ENCODE measurements at places on chromosomes 5 and 9.
A peak's percentile ranks its signal among the peaks of the same experiment; 100 is the strongest.

GRCh38 chr9:102587281-102587680 is 407.9 kb upstream of the CYLC2 start:
- no peaks in the 10 kb centered on the region for H3K27me3 ChIP-seq
- no peak overlapping the region for H3K27ac ChIP-seq
- H3K4me3 ChIP-seq: no peak overlapping the region
- H3K4me1 ChIP-seq: no peaks in the 10 kb centered on the region

DNA sequence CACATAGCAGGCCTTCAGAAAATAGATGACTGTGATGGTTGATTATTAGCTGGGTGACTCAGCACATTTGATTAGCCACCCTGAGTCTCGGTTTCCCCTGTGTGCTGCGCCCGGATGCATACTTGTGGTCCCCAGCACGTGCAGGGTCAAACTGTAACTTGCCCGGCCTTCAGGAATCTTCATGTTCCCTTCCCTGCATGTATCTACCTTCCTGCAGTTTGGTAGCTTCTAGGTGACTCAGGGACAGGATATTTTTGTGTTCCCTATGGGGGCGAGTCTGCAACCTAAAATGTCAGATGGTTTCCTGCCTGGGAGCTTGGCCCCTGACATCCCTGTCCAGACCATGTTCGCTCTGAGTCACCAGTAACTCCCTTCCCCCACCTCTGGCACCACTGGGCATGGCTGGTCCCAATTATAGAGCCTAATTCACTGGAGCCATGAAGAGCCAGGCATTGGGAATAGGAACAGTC is 13.2 kb downstream of the PTGS1 start:
- H3K4me3 ChIP-seq: no peak overlapping the region
- peaks cover 9% of the 10 kb centered on the region for H3K27me3 ChIP-seq
- no peak for DNase-seq
- no peaks in the 10 kb centered on the region for H3K36me3 ChIP-seq

- peaks cover 22% of the 10 kb centered on the region for H3K4me1 ChIP-seq
- H3K4me3 ChIP-seq: no peak overlapping the region
- no peak for DNase-seq
- H3K27ac ChIP-seq: no peak overlapping the region
- H3K27me3 ChIP-seq: peaks cover 74% of the 10 kb centered on the region
Measured at GRCh38 chr5:175382171-175382570, 61.8 kb downstream of the DRD1 start.

DNA sequence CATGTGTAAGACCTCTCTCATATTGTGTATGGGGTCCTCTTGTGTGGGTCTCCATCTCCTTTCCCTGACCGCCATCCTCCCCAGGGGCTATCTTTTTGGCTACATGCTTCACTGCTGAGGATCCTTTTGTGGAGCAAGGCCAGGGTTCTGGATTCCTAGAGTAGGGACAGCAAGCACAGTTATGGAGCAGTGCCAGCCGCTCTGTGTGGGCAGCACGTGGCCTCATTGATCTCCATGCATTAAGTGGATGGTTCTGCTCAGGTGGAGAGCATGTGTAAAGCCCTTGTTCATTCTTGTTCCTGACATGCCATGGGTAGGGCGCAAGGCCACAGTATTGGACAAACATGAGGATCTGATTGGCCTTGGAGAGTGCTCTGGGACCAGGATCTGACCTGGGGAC is 8.9 kb downstream of the PHF2 start:
- H3K27ac ChIP-seq: no peak overlapping the region
- peaks cover 27% of the 10 kb centered on the region for H3K36me3 ChIP-seq
- no peaks in the 10 kb centered on the region for H3K27me3 ChIP-seq
- peaks cover 58% of the 10 kb centered on the region for H3K4me1 ChIP-seq
- no peak overlapping the region for H3K4me3 ChIP-seq

GRCh38 chr5:52452098-52452497 is 335.6 kb upstream of the ITGA1 start:
- H3K27me3 ChIP-seq: no peaks in the 10 kb centered on the region
- no peak overlapping the region for H3K4me3 ChIP-seq
- H3K36me3 ChIP-seq: no peaks in the 10 kb centered on the region

DNA sequence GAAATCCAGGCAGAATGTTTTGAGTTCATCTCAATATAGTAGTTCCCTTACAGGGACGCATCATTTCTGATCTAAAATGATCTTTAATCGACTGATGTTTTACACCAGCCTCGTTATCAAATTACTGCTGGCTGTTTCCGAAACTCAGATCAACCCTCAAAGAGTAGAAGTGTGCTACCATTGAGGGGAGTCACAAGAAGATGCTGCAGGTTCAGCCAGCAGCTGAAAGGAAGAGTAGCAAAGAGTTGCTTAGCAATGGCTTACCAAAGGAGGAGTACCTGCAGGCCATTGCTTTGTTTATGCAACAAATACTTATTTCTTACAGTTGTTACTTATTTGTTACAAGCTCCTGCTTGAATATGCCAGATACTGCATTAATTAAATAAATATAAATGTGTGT is 144.1 kb downstream of the EBF1 start:
- peaks cover 8% of the 10 kb centered on the region for H3K27me3 ChIP-seq
- no peak overlapping the region for H3K27ac ChIP-seq
- DNase-seq: no peak
- H3K4me3 ChIP-seq: no peak overlapping the region

- H3K27ac ChIP-seq: no peak overlapping the region
- no peak overlapping the region for H3K4me3 ChIP-seq
- no peak for DNase-seq
- no peaks in the 10 kb centered on the region for H3K4me1 ChIP-seq
Measured at GRCh38 chr5:94977437-94977836, 307.5 kb downstream of the MCTP1 start.

DNA sequence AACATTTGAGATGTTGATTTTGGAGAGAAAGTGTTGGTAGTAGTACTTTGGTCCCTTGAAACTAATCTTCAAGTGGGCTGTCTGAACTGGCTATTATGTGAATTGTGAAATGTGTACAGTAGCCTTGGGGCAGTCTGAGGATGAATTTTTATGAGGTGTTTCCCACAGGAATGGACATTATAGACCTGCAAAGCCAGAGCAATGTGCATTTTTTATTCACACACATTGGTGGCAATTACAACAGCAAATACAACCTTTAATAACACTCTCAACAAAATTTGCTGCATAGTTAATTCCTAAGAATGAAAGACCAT is 147.0 kb downstream of the PAM start:
- peaks cover 19% of the 10 kb centered on the region for H3K36me3 ChIP-seq
- no peak for DNase-seq
- H3K27ac ChIP-seq: no peak overlapping the region
- H3K27me3 ChIP-seq: no peaks in the 10 kb centered on the region
- H3K4me3 ChIP-seq: no peak overlapping the region

DNA sequence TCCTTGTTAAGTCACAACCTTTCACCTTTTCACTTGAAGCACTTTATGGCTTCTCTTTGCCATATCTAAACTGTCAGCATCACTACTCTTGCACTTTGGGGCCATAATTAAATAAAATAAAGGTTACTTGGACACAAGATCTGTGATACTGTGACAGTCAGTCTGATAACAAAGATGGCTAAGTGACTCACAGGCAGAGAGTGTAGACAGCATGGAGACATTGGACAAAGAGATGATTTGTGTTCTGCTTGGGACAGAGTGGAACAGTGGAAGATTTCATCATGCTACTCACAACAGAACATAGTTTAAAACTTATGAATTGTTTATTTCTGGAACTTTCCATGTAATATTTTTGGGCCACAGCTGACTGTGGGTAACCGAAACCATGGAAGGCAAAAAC is 81.7 kb upstream of the SMC5 start:
- no peaks in the 10 kb centered on the region for H3K27me3 ChIP-seq
- no peak overlapping the region for H3K4me3 ChIP-seq
- no peak overlapping the region for H3K27ac ChIP-seq
- H3K36me3 ChIP-seq: peaks cover 10% of the 10 kb centered on the region
- DNase-seq: no peak

GRCh38 chr5:15689836-15690235 is 189.9 kb downstream of the FBXL7 start:
- no peaks in the 10 kb centered on the region for H3K27me3 ChIP-seq
- H3K4me3 ChIP-seq: no peak overlapping the region
- no peak overlapping the region for H3K27ac ChIP-seq
- peaks cover 16% of the 10 kb centered on the region for H3K36me3 ChIP-seq
- no peak for DNase-seq
- peaks cover 12% of the 10 kb centered on the region for H3K4me1 ChIP-seq

- no peaks in the 10 kb centered on the region for H3K36me3 ChIP-seq
- peaks cover 23% of the 10 kb centered on the region for H3K4me1 ChIP-seq
- peak overlapping the region; percentile 83 for H3K4me3 ChIP-seq
- peaks cover 14% of the 10 kb centered on the region for H3K27me3 ChIP-seq
- H3K27ac ChIP-seq: no peak overlapping the region
Measured at GRCh38 chr9:71446473-71447411, 321.6 kb downstream of the CEMIP2 start.

DNA sequence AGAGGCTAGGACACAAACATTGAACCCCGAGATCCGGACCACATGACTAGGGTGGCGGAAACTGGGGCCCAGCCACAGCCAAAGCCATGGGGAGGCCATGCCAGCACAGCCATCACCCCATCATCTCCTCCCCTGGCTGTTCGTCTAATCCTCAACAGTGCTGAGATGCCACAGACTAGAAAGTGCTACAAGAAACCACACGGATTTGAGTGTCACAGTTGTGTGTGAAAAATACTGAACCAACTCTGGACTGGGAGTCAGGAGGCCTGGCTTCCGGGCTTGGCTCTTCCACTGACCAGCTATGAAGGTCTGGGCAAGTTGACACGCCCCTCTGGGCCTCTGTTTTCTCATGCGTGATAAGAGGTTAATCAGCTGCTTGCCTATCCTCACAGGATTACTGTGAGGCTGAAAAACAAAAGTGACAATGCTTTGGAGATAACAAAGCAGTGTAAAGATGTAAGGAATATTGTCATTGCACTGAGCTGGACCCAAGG is 38.8 kb upstream of the SHB start:
- no peaks in the 10 kb centered on the region for H3K36me3 ChIP-seq
- no peak overlapping the region for H3K4me3 ChIP-seq
- peaks cover 2% of the 10 kb centered on the region for H3K27me3 ChIP-seq
- H3K4me1 ChIP-seq: peaks cover 12% of the 10 kb centered on the region
- peak; percentile 13 for DNase-seq
- H3K27ac ChIP-seq: no peak overlapping the region
